Retina (tissue), 1 donor: ENCODE measurements at places on chromosomes 6 and 20.

DNA sequence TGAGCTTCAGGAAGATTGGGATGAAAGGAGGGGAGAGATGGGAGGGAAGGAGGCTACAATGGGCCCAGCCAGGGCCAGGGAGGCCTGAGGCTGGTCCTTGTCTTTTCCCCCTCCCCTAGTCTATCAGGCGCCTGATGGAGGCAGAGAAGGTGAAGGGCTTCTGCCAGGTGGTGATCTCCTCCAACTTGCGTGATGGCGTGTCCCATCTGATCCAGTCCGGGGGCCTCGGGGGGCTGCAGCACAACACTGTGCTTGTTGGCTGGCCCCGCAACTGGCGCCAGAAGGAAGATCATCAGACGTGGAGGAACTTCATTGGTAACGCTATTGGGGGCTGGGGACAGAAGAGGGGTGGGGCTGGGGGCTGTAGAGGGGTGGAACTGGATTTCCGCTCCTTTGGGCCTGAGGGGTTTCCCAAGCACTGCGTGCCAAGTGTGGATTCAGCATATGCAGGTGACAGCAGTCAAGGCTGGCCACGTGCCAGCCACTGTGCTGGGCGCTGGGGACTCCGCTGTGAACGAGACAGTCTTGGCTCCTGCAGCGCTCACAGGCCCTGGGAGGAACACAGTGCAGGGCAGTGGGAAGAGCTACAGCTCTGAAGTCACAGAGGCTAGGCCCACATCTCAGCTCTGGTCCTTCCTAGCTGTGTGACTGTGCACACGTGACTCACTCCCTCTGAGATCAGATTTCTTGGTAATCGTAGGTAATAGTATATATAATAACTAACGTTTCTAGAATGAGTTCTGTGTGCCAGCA lies 22.7 kb downstream of the SLC12A5 start:
- DNase-seq: no peak

DNA sequence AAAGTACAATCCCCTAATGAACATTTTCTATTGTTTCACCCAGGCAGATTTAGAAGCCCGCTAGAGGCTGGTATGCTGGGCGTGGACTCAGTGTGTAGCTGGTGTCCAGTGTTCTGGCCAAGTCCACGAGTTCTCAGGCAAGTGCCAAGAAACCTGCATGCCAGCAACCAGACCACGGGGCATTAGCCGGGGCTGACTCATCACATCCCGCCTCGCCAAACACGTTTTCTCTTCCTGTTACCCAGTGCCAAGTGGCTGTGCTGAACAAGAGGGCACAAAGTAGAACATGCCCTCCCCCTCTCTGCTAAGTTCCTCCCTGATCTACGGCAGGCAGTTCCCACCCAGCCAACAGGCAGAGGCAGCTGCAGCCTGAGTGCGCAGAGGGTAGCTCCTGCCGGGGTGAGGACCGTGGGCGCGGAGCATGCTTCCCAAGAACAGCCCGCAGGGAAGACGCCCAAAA lies 29.6 kb downstream of the RAMACL start:
- no peak for DNase-seq

- no peak for DNase-seq
Measured at GRCh38 chr6:25370178-25371036, 91.2 kb downstream of the CARMIL1 start.

DNA sequence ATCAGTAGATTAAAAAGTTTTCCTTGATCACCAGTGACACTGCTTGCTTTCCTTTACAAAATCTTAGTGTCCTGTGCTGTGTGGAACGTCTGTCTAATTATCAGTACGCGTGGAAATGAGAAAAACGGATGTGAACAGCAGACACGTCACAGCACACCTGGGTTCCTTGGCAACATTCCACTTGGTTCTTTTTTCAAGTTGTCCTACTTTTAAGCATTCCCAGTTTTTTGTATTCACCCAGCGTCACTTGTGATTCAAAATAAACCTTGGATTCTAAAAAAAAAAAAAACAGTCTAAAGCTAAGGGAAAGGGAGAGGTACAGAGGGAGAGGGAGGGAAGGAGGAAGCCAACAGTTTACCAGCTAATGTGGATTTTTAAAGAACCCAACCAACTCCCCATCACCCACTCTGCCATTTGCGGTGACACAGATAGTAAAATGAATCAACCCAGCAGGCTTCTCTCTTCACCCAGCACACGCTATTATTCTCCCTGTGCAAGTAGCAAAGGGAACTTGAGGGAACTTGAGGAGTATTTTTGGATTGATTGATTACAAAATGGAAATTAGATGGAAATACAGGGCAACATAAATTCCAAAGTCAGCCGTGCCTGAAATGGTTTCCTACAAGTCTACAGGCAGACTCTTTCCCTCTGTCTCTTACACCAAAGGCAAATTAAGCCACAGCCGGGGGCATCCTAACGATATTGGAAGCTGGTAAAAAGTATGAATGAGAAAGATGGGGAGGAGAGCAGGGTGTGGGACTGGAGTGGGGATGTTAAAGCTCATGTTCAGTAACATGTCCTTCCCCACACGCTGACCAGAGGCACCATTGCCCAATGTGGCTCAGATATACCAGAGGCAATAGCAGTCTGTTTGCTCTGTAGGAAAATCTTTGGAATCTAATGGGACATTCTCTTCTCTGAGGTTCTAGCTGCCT lies 129.8 kb downstream of the SASH1 start:
- no peak for DNase-seq

DNA sequence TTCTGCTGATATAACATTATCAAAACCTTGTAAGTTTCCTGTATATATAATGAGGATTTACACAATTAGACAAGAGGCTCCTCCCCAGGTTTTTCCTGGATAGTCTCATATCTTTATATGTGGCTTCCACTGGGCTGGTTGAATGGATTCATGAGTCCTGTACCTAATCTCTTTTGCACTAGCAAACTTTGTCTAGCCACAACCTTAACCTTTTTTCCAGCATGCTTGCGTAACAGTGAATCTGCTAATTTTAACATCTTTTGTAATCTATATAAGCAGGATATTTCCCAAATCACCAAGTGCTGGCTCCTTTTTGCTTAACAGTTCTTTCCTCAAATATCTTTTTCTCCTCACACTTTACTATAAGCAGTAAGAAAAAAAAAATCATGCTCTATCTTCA lies 153.6 kb downstream of the COL21A1 start:
- no peak for DNase-seq

- DNase-seq: no peak
Measured at GRCh38 chr6:137224799-137225198, 5.6 kb upstream of the IFNGR1 start.

DNA sequence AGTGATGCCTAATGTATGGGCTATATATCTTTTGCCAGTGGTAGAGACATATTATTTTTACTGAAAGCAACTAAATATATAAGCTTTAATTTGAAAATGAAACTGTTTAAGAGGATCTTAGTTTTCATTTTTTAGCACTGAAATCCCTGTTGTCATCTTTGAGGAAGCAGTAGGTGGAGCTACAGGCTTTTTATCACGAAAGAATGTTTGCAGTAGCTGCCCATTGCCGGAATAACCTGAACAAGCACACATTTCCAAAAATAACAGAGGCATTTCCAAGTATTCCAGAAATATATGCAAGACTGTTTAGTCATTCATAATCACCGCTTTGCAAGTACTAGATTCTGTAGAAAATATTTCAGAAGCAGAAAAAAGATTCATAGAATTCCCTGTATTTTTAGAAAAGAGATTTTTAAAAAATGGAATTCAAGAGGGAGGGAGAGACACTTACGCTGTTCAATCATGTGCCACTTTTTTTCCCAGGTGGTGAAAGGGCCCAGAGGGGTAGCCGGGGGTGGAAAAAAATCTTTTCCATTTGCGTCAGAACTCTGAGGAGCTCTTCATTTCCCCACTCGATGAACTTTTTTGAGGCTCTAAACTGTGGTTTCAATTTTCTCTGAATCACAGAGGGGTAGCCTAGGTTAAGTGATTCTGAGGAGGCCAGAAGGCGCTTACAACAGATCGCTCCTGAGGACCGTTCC lies 142.5 kb upstream of the FERMT1 start:
- no peak for DNase-seq

GRCh38 chr6:62283365-62283764 lies 2.7 kb downstream of the KHDRBS2 start:
- DNase-seq: no peak

GRCh38 chr6:83860782-83861495 lies 1.4 kb downstream of the CYB5R4 start:
- no peak for DNase-seq
